ENCODE measurements at places on chromosomes 11 and 22.

GRCh38 chr11:3152471-3153110 lies 12.5 kb downstream of the OSBPL5 start:
- DNase-seq: no peak

GRCh38 chr11:77299528-77299993 lies 1.9 kb downstream of the GDPD4 start:
- no peak for DNase-seq

GRCh38 chr22:36199001-36199551 lies 2.5 kb downstream of the APOL4 start:
- no peak for DNase-seq

DNA sequence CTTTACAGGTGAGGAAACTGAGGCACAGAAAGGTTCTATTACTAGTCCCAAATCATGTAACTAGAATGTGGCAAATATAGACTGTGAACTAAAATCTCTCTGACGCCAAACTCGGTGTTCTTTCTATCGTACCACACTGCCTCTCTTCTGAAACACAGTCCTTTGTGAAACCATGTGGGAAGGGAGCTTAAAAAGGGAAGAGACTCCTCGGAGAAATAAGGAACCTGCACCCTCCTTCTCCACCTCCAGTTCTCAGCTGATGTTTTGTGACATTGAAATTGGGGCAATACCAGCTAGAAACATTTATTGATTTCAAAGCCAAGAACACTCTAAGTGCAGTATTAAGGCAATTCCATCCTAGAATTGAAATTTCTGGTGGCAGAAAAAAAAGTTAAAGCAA lies 76.4 kb upstream of the DRD2 start:
- DNase-seq: no peak

- peak; percentile 63 for DNase-seq
These were observed 33.3 kb downstream of the ST14 start for GRCh38 chr11:130192845-130193267.

DNA sequence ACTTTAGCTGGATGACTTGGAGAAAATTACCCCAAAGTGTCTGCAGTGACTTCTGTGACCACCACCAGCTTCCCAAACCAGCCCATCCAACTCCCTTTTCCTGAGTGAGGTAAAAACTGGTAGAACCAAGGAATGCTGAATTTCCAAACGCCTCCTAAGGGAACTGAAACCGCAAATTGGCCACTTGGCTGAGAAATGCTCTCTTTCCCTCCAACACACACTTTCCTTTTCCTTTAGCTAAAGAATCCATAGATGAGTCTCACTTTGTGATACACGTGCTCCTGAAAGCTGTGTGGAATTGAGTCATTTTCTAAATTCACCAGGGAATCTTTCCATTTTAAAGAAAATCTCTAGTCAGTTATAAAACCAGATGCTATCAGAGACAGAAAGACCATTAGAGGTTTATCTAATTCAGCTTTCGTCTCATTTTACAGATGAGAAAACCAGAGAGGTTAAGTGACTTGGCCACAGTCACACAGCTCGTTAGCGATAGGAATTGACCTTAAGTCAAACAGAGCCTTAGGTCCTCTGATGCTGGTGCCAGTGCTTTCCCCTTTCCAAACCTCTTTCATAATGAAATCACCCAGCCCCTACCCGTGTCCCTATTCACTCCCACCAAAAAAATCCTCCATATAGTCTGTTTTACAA lies 137.2 kb downstream of the COMMD9 start:
- no peak for DNase-seq

DNA sequence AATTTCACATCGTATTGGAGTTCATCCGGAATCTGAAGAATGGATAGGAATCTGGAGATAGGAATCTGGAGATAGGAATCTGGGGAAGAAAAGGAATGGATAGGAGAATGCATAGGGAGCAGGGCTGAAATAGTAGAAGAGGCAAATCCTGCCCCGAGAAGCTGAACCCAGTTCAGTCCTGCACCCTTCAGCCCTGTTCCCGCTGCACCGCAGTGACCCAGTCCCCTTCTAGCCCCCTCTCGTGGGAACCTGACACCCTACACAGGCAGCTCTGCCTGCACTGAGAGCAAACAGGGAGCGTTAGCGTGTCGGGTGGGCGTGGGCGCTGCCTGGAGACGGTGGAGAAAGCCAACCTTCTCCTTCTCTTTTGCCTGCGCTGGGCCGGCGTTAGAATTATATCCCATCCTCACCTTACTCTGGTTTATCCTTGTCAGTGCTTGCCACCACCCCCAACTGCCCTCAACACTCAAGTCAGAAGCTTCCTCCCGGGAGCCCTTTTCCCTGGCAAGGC lies 1.0 kb upstream of the CCKBR start:
- no peak for DNase-seq

GRCh38 chr11:45405916-45406670 lies 120.0 kb upstream of the SYT13 start:
- DNase-seq: no peak

DNA sequence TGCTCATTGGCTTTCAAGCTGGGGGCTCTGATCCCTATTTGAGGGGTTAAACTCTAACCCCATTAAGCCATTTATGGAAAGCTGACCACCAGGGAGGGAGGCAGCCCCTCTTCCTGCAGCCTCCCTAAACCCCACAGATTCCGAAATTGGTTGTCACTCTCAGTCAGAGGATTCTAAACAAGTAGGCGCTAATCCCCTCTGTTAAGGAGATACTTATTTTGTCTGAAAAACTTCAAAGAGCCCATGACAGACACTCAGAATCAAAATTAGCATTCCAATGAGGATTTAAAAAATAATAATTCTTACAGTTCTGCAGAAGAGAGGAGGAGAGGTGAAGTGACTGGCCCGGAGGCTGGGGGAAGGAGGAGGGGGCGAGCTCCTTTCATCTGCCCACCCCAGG lies 69.7 kb upstream of the LMO1 start:
- DNase-seq: no peak
